Stimulated activated CD8-positive, alpha-beta memory T cell treated with anti-CD3 and anti-CD28 coated beads, Interleukin-4, amount 100 ng/mL, for 48 hours (primary cell): ENCODE measurements at places on chromosomes 16 and 17.

- no peak for DNase-seq
Measured at GRCh38 chr17:73508057-73508930, 136.0 kb downstream of the SDK2 start.

DNA sequence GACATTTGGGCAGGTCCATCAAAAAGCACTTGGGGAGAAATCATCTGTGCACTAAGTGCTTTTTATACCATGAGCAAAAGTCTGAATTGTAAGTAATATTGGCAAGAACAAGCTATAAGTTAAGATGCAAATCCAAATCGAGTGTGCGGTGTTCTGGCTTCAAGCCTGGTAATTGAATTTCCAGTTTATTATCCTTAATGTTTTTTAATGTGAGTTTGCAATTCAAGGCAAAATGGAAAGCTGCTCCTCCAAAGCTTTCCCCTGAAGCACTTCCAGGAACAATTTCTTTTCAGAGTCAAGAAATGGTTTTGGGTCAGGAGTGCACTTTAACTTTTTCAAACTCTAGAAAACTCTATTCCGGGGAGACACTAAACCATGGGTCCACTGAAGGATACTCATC is 445.7 kb downstream of the TOX3 start:
- no peak for DNase-seq

- DNase-seq = no peak
Measured at GRCh38 chr16:89065458-89065822, 28.2 kb upstream of the ACSF3 start.

DNA sequence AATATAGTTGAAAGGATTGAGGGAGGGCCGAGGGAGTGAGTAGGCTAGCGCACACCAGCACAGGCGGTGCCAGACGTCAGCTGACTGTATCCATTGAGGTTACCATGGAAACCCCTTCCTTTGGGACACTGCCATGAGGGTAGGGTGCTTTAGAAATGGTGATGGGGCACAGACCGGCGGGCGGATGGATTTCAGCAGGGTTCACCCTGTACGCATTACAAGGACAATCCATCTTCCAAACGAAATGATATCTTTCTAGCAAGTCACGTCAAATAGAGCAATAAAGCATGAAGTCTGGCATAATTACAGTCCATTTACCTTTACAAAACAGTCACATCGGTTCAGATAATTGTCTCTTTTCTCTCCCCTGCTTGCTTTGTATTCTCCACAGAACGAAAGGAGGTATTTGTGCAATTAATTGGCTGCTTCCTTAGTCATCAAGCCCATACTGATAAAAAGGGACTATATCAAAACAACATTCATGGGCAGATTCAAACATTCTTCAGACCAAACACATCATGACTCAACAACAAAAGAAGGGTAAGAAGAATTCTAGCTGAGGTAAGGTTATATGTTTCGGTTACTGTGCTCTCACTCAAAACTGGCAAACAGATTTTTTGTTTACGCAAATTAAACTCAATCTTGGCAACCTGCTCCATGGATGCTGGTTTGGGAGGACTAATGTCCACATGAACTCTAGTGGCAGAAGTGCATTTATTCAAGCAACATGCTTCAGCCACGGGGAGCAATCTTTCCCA is 140.6 kb downstream of the CDK5R1 start:
- no peak for DNase-seq

DNA sequence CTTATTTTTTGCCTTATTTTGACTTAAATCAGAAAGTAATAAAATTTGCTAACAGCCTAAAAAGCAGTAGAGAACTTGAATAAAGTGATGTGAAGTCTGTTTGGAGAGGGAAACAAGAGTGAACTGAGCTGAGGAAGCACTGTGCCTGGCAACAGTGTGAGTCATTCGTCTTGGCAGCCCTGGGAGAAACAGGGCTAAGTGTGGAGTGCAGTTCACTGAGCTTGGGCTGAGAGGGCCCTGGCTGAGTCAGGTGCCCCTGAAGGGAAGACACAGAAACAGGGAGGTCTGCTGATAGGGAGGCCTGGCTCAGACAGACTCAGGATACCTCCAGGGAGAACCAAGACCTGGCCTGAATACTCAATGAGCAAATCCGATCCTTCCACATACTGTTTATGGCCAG is 132.1 kb downstream of the HS3ST4 start:
- DNase-seq = no peak
